ENCODE measurements at places on chromosomes 11 and 22.

DNA sequence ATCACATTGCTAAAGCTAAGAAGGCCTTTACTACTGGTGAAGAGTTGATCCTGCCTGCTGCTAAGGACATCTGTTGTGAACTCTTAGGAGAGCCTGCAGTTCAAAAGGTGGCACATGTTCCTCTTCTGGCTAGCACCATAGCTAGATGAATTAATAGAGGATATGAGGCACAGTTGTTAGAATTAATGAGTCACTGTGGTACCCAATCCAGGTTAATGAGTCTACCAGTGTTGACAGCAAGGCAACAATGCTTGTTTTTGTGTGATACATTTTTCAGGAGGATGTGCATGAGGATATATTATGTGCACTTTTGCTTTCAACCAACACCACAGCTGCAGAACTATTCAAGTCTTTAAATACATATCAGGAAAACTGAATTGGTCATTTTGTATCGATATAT is 12.0 kb downstream of the C11orf58 start:
- no peak for DNase-seq

- no peak for DNase-seq
Measured at GRCh38 chr11:73889019-73889418, 12.2 kb downstream of the PAAF1 start.

GRCh38 chr11:62980133-62980760 is 4.5 kb downstream of the SLC22A6 start:
- DNase-seq = no peak

DNA sequence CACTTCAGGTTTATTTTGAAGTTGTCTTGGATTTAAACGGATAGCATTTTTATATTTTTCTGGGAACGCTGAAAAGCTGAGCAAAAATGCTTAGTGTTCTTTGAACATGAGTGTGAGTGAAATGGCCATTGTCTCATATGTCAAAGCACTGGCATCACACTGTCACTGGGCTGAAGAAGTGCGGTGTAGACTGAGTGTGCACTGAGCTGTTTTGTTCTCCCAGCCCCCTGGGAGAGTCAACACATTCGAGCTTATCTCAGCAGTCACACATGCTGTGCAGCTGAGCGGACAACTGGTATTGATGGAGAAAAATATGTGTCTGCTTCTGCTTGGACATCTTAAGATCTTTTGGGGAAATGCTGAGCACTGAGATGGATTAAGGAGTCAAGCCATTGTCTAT is 90.8 kb downstream of the TECTA start:
- no peak for DNase-seq

GRCh38 chr11:14073849-14074476 is 111.4 kb downstream of the SPON1 start:
- DNase-seq = no peak

GRCh38 chr11:128552783-128553661 is 34.3 kb downstream of the ETS1 start:
- DNase-seq = no peak

- no peak for DNase-seq
Measured at GRCh38 chr11:44377914-44378321, 68.0 kb upstream of the ALX4 start.

- DNase-seq = no peak
Measured at GRCh38 chr11:6142936-6143335, 27.2 kb downstream of the OR52B2 start.

- DNase-seq = no peak
Measured at GRCh38 chr11:98183034-98183433, 837.7 kb upstream of the CNTN5 start.

GRCh38 chr11:25039165-25039564 is 542.3 kb downstream of the LUZP2 start:
- DNase-seq = no peak

- DNase-seq = no peak
Measured at GRCh38 chr11:88301488-88302140, 35.9 kb downstream of the CTSC start.

DNA sequence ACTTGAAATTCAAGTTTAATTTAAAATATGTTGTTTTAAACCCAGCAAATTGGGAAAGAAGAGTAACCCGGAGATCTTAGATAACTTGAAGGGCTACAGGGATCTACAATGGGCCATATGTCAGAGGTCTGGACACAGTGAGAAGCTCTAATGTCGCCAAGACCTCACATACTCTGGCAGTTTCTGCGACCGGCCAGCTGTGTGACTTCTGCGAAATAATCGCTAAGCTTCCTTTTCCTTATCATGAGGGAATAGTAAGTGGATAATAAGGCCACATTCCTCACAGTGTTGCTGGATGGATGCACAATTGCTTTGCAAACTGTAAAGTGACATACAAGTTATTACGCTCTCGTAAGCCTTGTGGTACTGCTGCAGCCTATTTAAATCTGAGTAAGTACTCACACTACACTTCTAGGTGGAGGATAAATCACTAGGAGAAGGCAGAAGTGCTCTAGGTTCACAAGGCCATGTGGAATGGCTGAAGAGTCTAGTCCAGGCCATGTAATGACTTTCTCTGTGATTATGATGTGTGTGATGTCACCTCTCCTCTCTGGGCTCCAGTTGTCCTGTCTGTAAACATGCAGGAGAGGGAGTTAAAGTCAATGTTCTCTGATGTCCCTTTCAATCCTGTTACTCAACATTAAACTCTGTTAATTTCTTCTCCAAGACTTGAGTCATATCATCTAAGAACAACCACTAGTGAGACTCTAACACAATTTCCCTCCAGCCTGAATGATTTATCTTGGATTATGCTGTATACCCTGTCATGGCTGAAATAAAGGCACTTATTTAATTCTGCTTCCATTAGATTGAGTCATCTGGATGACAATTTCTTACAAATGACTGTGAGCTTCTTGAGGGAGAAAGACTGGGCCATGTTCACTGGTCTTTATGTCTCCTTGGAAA is 192.6 kb upstream of the NARS2 start:
- DNase-seq = no peak

DNA sequence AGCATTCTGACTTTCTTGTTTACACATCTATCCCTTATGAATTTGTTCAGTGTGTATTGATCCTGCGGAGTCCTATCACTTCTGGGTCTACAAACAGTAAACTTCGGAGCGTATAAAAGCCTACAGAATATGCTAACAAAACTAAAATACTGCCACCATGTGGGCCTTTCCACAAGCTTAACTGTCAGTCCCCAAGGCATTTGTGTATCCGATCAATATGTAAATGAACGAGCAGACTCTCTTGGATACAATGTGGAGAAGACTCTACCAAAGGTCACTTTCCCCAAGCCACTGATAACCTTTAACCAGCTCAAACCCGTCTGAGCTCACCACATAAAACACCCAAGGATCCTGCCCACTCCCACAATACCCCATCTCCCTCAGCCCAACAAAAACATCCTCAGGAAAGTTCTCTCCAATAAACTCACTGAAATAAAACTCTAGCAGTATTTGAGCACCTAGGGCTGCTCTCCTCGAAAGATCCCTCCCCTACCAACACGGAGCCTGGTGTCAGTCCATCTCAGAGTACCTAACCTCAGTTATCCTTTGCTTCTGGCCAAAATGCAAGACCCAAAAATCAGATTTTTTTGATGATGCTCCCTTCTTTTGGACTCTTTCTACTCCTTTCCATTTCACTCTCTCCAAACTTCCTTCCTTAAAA is 17.8 kb downstream of the ADA2 start:
- DNase-seq = no peak

DNA sequence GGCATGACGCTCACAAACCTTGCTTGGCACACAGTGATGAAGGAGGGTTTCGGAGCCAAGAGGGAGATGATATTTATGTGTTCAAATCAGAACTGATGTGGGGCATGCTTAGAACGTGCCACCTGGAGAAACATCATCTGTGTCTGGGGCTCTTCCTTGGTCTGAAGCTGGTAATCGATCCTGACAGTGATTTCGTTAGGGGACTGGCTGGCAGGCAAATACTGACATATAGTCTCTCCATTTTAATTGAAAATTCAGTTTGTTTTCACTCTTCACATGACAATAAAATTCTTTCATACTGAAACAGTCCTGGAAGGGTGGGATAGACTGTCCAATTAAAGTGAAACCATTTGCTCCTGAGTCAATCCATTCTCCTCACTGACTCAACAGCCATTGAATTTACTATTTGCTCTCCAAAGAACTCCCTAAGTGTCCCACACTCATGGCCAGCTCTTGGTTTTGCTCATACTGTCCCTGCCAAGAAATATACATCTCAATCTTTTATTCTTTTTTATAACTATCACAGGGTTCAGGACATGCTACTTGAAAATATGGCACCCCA is 134.8 kb downstream of the TRPC6 start:
- no peak for DNase-seq

DNA sequence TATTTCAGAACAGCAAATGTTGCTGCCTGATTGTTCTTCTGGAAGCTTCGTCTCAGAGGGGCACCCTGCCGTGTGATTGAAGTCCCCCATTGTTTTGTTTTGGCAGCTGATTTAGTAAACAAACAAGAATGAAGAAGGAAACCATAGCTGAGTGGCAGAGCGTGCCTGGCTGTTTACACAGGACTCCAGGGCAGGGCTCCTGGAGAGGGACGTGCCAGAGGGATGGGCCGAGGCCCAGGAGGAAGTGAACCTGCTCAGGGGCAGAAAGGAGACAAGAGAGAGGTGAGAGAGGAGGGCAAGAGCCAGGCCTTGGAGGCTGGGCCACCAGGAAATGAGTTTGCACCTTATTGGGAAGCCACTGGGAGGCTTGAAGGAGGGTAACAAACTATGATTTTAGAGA is 85.5 kb upstream of the B3GAT1 start:
- peak; percentile 42 for DNase-seq

GRCh38 chr11:36142439-36142838 is 146.8 kb downstream of the COMMD9 start:
- DNase-seq = peak; percentile 45

Data from DMS79 treated with DMSO at 0.1 percent for 48 hours (cell line).